ENCODE measurements at places on chromosomes 4 and X. TPM values are rescaled to one million over a fixed set of nuclear protein-coding genes. Genes with fewer than 3 reads are reported as not detected.
A peak's percentile ranks its signal among the peaks of the same experiment; 100 is the strongest.

DNA sequence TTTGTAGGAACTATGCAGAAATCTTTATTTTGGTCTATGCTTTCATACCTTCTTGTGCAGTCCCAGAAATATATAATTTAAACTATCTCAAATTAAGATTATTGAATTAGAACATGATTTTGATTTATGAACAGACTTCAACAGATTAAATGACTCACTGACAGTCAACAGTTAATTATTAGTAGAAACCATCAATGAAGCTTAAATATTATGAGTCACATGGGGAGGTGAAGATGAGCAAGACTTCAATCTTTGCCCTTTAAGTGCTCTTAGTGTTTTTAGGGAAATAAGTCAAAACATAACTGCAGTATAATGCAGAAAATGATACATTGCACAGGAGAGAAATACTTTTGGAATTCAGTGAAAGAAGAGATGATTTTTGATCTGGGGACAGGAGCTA, 81.5 kb upstream of the BMP3 start:
- DNase-seq, result no peak

DNA sequence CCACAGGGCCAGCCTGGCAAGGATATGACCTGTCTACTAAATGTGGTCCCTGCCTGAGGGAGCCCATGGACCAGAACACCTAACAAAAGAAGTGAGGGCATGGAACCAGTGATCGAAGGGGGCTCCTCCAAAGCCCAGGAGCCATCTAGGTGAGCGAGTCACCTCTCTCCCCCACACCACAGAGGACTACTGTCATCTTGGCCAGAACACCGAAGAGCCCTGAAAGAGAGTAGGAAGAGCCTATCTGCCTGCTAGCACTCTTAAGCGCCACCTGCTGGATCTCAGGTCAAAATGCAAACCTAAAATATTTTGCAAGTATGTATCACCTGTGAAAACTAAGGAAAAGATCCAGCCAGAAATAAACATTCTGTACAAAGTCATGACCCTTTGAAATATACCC, 137.9 kb upstream of the ZXDB start:
- DNase-seq, result no peak

DNA sequence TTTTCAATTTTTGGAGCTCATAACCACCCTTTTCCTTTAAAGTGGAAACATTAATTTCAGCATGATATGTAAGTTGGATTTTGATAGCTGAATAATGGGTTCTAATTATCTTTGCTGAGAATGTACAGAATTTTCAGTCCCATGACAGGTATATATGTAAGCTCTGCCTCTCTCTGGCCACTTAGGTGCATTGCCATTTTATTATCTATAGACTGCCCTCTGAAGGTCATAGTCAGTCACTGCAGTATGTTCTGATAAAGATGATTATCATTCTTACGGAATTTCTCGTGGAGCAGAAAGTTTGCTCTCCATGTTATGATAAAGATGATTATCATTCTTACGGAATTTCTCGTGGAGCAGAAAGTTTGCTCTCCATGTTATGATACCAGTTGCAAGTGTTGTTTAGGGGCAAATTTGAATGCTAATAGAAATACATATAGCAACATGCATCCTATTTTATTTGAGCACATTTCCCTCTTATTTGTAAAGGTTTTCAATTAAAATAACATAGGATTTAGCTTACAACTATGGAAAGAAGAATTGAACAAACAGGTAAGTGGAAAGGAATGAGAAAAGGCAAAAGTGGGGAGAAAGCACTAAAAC, 10.4 kb downstream of the AFP start:
- DNase-seq, result peak; percentile 42

GRCh38 chr4:167775375-167775774, 317.0 kb upstream of the ANXA10 start:
- DNase-seq, result peak; percentile 64

DNA sequence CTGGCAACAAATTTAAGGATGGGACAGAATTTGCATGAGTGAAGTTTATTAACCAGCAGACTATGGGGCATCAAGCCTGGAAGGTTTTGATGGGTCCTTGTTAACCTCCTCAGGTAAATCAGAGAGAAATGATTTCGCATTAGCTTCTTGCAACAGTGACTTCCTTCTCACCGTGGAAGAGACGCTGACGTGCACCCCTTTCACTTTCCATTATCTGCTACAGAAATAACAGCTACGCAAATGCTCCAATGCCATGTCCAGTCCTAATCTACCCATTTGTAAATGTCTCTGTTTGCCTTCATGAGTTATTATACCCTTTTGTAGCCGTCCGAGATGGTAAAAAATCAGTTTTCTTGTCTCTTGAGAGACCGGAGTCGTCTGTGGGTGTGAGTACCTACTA, 100.3 kb downstream of the SLC34A2 start:
- DNase-seq, result no peak

DNA sequence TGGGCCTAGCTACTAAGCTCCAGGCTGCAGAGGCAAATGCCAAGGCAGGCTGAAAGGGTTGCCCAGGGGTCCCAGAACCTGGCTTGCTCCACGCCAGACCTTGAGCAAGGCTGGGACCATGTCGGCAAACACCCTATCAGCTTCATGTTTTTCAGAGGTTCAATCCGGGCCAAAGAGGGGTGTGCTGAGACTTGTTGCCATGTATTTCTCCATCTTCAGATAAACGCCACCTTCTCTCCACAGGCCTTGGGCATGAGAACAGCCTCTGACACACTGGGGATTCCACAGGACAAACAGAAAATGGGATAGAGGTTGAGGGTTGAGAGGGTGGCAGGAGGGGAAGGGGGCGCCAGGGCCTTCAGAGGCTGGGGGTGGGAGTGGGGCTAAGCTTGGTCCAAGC, 8.6 kb downstream of the PJA1 start:
- DNase-seq, result no peak

DNA sequence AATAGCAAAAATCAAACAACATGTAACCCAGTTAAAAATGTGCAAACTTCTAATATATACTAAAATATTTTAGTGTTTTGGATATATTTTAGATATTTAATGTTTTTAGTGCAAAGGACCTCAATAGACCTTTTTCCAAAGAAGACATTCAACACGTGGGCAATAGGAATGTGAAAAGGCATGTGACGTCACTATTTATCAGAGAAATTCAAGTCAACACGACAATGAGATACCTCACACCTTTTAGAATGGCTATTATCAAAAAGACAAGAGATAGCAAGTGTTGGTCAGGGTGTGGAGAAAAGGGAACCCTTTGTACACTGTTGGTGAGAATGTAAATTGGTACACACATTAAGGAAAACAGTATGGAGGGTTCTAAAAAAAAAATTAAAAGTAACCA, 115.6 kb upstream of the FAM47B start:
- no peak for DNase-seq

DNA sequence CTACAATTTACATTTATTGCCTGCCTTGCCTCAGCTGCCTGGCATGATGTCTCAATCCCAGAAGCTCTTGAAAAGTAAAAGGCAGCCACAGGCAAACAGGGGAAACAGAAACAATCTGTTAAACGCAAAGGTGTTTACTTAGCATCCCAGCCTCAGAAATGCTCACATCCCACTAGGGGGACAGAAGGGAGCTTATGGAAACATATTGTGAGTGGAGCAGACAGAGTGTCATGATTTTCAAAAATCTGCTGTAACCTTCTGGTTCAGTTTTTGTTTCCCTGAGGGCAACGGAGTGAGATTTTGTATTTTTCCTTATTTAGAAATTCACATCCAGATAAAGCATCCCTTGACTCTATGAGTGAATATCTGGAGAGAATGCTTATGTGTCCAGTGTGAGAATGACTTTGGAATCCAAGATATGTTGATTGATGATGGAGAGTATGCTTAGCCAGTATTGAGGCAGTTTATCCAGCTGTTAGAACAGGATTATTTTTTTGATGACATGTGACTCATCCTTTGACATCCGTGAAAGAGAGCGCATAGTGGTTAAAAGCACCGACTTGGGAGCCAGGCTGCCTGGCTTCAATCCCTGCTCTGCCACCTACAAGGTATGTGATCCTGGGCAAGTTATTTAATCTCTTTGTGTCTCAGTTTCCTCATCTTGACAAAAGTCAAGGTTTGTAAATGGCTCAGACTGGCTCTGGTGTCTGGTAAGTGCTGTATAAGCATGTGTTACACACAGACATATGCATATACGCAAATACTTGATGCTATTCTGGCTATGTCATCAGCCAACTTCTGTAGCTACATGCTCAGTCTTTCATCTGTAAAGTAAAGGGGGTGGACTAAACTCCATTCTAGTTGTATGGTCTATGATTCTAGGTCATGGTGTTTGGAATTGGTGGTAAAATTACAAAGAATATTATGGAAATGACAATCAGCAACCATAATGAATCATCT, 381.2 kb downstream of the RAPGEF2 start:
- peak; percentile 37 for DNase-seq

DNA sequence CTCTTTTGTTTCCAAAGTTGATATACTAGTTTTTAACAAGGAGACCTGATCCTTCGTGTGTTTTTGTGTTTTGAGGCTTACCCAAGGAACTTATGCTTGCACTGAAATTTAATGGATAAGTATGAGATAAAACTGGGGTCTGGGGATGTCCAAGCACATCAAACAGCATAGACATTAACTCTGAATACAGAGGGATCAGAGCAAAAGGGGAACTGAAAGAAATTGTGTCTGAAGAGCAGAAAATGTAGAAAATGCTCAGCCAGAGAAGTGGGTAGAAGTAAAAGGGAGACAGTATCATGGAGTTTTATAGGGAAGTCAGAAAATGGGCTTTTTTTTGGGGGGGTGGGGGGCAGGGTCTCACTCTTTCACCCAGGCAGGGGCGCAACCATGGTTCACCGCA, 695.4 kb downstream of the ARAP2 start:
- DNase-seq, result no peak

GRCh38 chr4:56681158-56681852, at the start of gene HOPX:
HOPX (minus strand) TSS chr4:56681296; CDS start chr4:56657816, 23,480 bp downstream.
- DNase-seq, result no peak

GRCh38 chrX:116285501-116285900, 115.0 kb downstream of the AGTR2 start:
- no peak for DNase-seq

GRCh38 chrX:38654302-38654701, 93.0 kb downstream of the TSPAN7 start:
- peak; percentile 6 for DNase-seq

DNA sequence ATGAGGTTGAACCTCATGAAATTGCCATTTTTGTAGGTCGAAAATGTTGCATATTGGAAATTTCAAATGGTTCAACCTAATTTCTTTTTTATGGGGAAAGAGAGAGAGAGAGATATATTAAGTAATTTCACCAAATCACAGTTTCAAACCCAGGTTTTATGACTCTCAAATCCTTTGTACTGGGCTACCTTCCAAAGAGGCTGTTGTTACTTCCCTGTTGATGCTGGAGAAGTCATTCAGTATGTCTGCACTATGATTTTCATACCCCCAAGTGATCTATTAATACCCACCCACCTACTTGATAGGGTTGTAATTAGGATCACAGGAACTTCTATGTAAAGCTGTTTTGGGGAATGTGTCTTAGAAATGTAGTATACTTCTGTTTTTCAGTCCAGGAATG, 109.9 kb downstream of the ZNF330 start:
- DNase-seq, result no peak

- no peak for DNase-seq
These were observed 119.8 kb downstream of the ZNF330 start for GRCh38 chr4:141340458-141340857.

Gene NLGN3
- not detected for polyA plus RNA-seq

Gene VCX
- polyA plus RNA-seq, result not detected

Gene SLC30A9
- 16.8 TPM for polyA plus RNA-seq

Gene MAGEA2B
- not detected for polyA plus RNA-seq

Gene IDUA
- 1.8 TPM for polyA plus RNA-seq

Gene STAP1
- polyA plus RNA-seq, result not detected

Gene PAGE5
- polyA plus RNA-seq, result not detected

Data from foreskin keratinocyte (primary cell).